Cortex of kidney (tissue), 1 donor: ENCODE measurements at places on chromosomes 11 and 22.

GRCh38 chr11:114036147-114036811 lies 23.2 kb upstream of the ZBTB16 start:
- no peak for DNase-seq

DNA sequence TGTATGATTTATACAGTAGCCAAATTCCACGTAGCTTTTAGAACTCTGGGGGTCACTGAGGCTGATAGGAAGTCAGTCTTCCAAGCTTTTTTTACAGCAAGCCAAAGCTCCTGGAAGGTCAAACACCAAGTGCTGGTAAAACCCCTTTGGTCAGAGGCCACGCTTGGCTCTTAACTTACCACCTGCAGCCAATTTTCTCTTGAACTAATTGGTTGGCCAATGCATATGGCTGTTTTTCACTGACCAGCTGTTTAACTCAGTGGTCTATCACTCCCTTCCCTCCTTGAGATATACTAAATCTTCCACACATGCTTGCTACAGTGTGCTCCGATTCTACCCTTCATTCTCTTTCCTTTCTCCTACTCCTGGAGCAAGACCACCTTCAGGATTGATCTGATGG lies 116.0 kb downstream of the FAR1 start:
- no peak for DNase-seq

DNA sequence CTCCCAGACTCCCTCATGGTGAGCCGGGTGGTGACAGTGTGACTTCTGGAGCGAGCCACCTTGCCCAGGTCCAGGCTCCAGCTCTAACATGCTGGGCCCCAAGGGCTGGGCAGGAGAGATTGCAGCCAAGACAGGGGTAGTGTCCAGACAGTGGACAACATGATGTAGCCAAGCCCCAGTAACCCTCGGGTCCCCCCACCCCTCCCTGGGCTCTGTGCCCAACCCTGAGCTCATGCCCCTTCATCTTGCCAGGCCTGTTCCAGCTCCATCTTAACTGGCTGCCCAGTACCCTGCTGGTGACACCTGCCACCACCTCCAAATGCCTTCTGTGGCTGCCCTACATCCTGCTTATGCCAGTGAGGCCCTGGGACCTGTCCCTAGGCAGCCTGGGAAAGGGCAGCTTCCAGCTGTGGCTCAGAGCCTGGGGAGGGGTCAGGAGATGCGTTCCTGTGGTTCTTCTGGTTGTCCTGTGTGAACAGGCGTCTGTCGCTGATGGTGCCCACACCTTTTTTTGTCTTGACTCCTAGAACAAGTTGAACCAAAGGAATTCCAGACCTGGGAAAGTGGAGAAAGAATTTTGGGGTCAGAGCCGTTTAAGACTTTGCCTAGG lies 12.5 kb upstream of the SYT12 start:
- DNase-seq: no peak

DNA sequence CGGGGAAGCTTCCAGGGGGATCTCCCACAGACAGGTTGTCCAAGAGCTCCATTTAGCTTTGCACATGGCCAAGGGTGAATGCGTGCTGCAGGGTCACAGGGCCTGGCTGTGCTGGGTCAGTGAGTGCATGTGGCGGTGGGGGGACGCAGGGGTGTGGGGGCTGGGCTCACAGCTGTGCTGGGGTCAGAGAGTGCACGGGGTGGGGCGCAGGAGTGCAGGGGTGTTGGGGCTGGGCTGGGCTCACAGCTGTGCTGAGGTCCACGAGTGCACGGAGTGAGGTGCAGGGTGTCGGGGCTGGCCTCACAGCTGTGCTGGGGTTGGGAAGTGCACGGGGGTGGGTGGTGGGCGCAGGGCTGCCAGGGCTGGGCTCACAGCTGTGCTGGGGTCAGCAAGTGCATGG lies 557.7 kb downstream of the BRD1 start:
- no peak for DNase-seq

DNA sequence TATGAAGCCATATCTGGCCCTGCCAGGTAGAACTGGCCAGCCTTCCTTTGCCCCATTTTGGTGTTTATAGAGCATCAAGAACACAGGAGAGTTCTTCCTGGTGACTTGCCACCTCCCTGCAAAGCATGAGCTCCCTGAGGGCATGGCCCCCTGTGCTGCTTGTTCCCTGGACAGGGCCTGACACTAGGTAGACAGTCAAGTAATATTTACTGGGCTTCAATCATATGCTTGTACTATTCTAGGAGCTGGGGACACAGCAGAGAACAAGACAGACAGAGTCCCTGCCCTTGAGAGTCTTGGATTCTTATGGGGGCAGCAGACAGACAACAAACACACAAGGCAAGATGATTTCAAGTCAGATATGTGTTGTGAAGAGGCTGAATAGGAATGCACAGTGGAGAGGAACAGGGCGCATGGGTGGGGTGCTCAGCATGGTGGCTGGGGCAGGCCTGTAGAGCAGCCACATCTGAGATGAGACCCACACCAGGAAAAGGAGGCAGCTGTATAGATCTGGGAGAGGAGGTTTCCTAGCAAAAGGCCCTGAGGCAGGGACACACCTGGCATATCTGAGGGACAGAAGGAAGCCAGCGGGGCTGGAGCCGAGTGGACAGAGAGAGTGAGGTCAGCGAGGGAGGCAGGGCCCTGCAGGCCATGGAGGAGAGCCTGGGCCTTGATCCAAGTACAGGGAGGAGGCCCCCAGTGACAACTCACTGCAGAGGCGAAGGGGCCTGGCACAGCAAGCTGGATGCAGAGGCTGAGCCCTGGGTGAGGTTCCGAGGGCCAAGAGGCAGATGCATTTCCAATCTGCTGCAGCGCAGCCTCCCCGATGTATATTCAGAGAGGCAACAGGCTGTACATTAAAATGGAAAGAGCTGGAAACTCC lies 10.2 kb upstream of the CBX6 start:
- no peak for DNase-seq

DNA sequence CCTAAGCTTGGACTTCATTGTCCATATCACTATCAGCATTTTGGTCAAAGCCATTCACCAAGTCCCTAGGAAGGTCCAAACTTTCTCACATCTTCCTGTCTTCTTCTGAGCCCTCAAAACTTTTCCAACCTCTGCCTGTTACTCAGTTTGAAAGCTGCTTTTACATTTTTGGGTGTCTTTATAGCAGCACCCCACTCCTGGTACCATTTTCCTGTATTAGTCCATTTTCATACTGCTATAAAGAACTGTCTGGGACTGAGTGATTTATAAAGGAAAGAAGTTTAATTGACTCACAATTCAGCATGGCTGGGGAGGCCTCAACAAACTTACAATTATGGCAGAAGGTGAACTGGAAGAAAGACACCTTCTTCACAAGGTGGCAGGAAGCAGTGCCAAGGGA lies 717.0 kb upstream of the CCDC90B start:
- DNase-seq: no peak
